NCI-H1930 (cell line): ENCODE measurements at places on chromosomes 11 and 22.

- no peak for DNase-seq
Measured at GRCh38 chr11:9905501-9905951, 241.6 kb downstream of the SWAP70 start.

GRCh38 chr11:18912883-18913282 is 26.3 kb downstream of the MRGPRX1 start:
- no peak for DNase-seq

- no peak for DNase-seq
Measured at GRCh38 chr22:40406063-40406890, 35.9 kb downstream of the SGSM3 start.

DNA sequence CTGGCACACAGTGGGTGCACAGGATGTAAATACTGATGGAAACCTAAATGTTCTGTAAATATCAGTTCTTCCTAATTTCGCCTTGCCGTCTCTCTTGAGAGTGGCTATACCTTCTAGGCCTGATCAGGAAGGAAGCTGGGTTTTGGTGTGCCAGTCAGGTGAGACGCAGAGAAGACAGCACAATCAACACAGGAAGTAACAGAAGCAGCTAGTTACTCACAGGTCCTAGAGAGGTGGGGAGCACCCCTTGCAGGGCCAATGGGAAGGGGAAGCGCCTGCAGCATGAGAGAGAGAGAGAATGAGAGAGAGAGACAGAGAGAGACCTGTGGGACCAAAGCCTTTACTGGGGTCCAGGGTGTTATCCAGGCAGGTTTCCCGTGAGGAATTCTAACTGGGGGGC is 80.8 kb downstream of the FBLN1 start:
- no peak for DNase-seq

- no peak for DNase-seq
Measured at GRCh38 chr22:47759909-47760308, 997.5 kb downstream of the TBC1D22A start.

- DNase-seq, result no peak
Measured at GRCh38 chr11:61880031-61880430, 11.3 kb downstream of the FADS3 start.

DNA sequence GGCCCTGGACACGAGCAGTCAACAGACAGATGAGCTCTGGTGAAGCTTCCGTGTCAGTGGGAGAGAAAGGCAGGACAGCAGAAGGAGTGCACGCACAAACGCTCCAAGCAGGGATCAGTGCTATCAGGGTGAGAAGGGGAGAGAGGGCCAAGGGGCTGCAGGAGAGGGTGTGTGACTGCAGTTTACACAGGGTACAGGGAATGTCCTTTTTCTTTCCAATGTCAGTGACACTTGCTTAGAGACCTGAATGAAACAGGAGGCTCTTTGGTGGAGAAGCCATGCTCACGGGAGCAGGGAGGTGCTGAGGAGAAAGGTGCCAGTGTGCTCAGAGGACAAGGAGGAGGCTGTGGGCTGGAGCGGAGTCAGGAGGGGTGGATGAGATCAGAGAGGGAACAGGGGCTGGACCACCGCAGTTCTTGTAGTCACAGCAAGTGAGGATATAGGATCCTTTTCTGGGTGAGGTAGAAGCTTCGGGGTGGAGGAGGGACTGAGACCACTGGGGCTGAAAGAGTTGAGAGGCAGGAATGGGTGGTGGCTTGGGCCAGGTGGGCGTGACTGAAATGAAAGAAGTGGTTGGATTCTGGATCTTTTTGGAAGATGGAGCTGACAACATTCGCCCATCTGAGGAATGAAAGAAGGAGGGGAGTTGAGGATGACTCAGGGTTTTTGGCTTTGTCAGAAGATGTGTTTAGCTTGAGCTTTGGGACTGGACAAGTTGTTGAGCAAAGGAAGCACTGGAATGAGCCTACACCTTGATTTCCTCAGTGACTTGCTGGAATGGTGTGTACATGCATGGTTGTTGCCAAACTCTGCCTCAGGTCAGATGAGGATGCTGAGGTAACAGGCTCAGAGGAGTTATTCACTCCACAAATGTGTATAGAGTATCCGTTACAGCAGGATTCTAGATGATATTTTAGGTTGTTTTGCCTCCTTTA is 87.9 kb downstream of the ADAMTS15 start:
- no peak for DNase-seq

- DNase-seq, result no peak
Measured at GRCh38 chr11:86370171-86370570, 4.5 kb upstream of the CCDC81 start.

- DNase-seq, result no peak
Measured at GRCh38 chr11:3106736-3107524, 49.7 kb upstream of the CARS1 start.

- no peak for DNase-seq
Measured at GRCh38 chr22:48187356-48187755, 1424.9 kb downstream of the TBC1D22A start.

GRCh38 chr11:21511835-21512440 is 680.9 kb upstream of the ANO5 start:
- DNase-seq, result peak; percentile 63

GRCh38 chr11:10285148-10285802 is 8.7 kb downstream of the SBF2 start:
- no peak for DNase-seq

- no peak for DNase-seq
Measured at GRCh38 chr11:31655483-31655882, 145.9 kb downstream of the ELP4 start.
